ENCODE measurements at places on chromosomes 16 and 17.

- DNase-seq, result no peak
Measured at GRCh38 chr16:11107780-11108465, 148.1 kb downstream of the SOCS1 start.

DNA sequence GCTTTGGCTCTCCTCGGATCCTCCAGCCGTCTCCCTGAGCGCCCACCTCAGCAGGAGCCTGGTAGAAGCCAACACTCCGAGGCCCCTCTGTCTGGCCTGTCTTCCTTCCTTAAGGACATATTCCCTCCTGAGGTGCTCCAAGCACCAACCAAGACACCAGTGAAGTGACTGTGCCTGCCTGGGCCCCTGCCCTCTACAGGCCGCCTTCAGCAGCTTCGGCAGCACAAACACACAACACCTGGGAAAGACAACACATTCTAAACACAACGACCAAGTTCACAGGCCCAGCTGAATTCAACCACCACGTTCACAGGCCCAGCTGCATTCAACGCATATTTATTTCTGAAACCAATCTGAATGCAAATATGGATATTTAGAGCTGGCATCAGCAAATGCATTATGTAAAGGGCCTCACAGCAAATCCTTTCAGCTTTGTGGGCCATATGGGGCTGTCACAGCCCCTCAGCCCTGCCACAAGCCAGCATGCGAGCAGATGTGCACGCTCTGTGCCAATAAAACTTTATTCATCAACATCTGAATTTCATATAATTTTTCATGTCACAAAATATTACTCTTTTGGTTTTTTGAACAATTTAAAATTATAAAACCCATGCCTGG is 12.2 kb downstream of the GALNS start:
- DNase-seq, result no peak

DNA sequence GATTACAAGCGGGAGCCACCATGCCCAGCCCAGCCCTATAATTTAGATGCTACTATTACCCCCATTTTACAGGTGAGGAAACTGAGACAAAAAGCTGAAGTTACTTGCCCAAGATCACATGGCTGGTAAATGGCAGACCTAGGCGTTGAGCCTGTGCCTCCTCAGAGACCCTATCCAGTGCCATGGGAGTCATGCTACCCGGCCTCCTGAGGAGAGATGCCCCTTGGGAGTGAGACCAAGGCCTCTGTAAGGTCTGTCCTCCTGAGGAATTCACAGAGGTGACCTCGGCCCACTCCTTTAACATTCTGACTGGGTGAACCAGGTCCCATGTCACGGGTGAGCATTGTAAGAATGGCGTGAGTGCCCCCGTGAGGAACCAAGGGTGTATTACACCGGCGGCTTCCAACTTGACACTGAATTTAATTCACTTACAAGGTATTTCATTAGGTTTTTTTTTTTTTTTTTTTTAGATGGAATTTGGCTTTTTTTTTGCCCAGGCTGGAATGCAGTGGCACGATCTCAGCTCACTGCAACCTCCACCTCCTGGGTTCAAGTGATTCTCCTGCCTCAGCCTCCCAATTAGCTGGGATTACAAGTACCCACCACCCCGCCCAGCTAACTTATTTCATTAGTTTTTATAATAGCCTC is 95.7 kb downstream of the ABCC6 start:
- peak; percentile 91 for DNase-seq

DNA sequence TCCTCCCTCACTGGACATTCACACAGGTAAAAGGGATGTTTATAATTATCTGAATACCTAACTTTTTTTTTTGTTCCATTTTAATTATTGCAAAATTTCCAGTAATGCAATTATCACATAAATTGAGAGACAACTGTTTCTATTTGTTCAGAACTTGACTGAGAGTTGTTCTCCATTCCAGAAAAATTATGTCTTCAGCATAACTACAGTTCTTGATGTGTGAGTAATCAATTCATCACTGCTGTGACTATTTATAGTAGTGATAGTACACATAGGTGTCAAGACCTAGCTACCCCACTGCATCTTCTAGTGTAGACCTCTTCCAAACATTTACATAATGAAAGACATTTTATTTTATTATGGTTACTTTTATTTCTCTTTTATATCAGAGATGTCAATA is 5.8 kb upstream of the TNRC6A start:
- DNase-seq, result no peak

GRCh38 chr16:72913551-72913950 is 134.4 kb downstream of the ZFHX3 start:
- no peak for DNase-seq

GRCh38 chr16:78503602-78504001 is 404.1 kb downstream of the WWOX start:
- DNase-seq, result peak; percentile 66

GRCh38 chr17:67041941-67042899 is 2.1 kb upstream of the CACNG1 start:
- peak; percentile 7 for DNase-seq

DNA sequence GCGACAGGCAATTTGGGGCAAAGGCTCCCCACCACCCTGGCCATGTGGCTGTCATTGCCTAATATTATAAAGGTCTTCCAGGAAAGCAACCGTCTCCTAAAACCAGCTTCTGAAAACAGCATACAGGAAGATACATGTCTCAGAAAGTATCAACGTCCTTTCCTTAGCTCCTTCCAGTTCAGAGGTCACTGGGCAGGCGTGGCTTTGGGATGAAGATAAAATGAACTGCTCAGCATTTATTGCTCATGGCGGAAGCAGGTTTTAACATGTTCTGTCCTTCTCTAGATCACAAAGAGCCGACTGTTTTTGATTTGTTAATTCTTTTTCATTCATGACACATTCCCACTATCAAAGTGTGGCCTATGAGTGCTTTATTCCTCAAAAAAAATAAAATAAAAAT is 8.0 kb downstream of the CFAP20 start:
- no peak for DNase-seq

- DNase-seq, result no peak
Measured at GRCh38 chr17:48066656-48067055, 18.5 kb downstream of the NFE2L1 start.

DNA sequence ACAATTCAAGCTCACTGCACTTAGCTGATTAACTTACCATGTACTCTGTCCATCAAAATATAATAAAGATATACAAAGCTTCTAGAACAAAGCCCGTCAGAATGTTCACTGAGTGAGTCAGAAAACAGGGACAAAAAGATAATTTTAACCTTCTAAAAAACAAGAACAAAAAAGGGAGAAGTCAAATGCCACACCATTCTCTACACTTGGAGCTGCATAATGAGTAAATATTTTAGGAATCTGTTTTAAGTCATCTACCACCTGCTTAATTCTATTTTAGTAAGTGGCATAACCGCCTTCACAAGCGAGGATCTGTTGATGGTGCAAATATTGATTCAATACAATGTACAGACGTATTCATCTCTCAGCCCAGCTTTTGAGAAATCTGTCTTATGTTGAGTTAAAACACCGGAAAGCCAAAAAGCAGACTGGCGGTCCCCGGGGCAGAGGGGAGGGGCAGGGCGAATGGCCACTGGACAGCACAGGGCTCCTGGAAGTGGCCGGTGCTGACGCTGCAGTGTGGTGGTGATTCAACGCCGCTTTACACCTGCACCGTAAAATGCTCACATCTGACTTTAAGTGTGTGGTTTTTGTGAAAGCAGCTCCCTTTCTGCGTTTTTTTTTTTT is 20.1 kb downstream of the RAB40B start:
- no peak for DNase-seq

DNA sequence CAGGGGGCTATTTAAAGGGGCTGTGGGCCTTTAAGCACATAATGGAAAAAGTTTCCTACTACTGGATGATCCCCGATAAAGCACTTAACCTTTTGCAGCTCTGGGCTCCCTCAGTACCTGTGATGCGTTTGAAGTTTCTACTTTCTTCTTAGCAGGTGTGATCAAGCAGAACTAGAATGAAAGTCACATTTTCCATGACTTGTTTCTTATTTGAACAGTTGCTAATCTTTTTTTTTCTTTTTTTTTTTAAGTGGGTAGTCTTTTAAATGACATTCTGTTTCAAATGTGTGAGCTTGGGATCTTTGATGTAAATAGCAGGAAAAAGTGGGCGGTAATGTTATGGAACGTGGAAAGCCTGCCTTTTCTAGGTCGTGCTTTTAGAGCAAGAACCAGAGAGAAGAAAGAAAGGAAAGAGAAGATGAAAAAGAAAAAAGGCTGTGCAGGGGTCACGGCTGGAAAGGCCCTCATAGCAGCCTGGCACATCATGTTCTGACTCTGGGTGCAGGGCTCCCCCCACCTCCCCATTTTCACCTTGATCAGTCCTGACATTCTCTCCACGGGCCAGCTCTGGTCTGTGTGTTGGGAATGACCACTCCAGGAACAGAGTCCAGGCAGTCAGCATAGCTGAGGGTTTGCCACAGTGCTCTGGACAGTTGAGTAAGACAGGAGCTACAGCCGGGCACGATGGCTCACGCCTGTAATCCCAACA is 150.6 kb downstream of the CLEC16A start:
- peak; percentile 34 for DNase-seq

DNA sequence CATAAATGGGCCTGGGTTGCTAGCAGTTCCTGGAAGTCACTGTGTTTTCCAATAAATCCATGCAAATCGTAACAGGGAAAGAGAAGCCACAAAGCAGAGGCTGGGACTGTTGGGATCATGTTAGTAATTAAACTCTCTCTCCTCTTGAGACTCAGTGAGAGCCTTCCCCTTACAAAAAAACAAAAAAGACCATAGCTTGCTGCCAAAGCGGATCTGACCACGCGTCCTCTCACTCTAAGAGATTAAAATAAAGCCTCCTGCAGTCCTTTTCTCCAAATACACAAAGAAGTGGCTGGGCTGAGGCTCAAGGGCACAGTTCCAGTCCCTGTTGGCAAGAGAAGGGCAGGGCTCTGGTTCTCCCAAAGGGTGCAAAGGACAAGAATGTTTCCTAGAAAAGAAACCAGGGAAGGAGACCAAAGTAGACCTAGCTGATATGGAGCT is 38.5 kb downstream of the PIGL start:
- DNase-seq, result no peak

DNA sequence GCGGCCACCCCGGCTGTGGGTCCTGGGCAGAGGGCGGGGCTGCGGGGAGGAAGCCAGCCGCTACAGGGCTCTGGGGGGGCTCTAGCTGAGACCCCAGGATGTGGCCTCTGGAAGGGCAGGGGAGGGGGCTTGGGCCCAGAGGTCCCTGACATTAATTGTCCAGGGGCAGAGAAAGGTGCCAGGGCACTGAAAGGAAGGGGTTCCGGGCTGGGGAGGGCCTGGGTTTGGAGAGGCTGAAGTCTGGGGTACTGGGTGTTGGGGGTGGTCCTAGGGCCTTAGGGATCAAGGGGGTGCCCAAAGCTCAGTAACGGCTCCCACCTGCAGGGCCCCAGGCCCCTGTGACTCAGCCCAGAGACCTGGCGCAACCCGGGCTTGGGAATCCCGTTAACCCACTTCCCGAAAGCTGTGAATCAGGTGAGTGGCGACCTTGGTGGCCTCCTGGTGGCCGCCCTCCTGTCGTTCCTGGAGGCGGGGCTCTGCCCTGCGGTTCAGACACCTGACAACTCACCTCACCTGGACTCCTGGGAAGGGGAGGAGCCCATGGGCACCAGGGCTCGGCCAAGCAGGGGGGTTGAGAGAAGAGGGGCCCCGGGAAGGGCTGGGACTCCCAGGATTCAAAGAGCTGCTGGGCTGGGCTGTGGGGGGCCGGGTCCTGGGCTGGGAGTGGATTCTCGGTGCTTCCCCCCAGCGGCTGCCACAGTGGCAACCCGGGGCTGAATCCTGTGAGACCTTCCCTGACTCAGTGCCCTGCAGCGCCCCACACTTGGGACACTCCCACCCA is 465 bp upstream of the PRSS22 start:
- DNase-seq, result no peak

DNA sequence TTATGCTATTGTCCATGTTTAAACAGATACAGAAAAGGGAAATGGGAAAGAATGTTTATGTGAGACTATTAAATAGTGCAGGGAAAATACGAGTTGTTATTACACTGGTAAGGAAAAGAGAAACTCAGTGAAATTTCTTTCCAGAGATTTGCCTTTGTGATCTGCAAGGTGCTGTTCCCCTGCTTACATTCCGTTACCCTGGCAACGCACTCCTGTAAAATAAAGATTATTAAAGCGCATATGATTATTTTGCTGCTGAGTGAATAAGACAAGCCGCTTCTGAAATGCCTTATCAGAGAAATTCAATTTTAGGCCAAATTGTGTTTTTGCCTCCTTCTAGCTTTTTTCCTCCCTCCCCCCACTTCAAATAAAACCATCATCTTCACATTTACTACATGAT is 328.6 kb upstream of the PMFBP1 start:
- peak; percentile 8 for DNase-seq

GRCh38 chr16:65521633-65522328 is 399.9 kb upstream of the CDH11 start:
- peak; percentile 0 for DNase-seq

DNA sequence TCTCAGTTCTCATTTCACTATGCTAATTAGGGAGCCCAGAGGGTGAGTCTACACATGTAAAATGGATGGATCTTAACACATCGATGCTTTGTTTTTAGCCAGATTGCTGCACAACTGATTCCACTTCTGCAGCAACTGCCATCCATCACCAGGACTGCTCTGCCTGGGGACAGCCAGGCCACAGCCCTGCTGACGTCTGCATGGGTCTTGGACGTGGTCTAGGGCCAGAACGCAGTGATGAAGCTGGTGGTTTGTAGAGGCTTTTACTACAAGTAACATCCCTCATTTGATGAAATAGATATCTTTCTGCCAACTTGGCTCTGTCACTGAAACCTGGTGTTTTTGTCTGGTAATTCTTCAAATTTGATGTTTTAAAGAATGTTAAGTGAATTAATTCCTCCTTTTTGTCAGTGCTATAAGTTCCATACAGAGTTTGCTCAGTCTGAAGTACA is 50.6 kb downstream of the MARCHF10 start:
- no peak for DNase-seq

Data from common myeloid progenitor, CD34-positive (primary cell).